NCI-H524 treated with DMSO at 0.1 percent for 48 hours (cell line): ENCODE measurements at places on chromosomes 4 and X.

- no peak for DNase-seq
Measured at GRCh38 chr4:110368409-110368808, 107.5 kb upstream of the ENPEP start.

DNA sequence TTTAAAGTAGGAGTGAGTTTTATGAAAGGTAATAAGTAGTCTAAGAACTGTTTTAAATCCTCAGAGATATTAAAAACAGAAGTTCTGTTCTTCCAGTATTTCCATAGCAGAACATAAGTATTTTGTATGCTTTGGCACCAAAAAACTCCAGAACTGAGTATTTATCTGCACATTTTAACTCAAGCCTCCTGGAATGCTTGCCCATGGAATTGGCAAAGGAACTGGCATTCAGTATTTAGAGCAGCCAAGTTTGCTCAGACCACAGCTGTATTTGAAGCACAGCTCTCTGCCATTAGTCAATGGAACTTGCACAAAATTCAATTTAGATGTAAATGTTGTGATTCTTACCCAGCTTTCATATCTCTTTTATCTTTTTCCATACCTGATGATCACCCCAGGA lies 42.2 kb downstream of the NDNF start:
- DNase-seq: no peak

DNA sequence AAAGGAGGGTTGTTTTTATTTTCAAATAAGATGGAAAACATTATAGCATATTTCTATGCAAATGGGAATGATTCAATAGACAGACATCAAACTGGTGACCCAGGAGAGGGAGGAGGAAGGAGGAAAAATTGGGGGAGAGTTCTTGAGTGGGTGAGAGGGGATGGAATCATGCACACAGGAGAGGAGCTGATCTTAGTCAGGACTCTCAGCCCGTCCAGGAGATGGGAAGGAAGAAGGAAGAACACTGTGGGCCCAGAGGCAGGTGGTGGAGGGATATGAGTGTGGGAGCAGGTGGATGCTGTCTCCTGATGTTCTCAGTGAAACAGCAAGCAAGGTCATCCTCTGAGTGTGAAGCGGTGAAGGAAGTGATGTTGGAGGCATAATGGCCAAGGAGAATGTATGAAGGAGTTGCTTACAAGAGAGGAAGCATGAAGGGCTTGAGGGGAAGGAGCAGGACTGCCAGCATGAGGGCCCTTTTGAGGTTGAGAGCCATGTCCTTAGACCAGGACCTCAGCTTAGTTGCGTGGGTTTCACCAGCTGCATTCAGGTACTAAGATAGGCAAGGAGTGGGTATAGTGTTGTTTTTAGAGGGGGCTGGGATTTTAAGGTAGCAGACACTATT lies 161.7 kb upstream of the NAP1L5 start:
- DNase-seq: no peak

- DNase-seq: peak; percentile 79
Measured at GRCh38 chr4:42654631-42655268, 2.2 kb downstream of the ATP8A1 start.

GRCh38 chr4:187929024-187929423 lies 66.5 kb upstream of the ZFP42 start:
- DNase-seq: peak; percentile 7

DNA sequence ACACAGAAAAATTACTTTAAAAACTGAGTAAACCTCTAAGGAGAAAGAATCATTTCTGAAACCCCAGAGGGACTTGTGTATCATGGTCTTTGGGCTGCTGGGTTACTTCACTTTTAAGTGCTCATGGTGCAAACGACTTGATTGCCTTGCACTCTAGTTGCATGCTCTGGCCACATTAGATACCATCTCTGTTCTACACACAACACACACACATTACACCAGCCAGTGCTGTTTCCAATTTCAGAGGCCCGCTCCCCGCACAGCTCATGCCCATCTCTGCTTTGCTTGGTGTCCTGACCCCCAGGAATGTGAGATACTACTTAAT lies 2.1 kb downstream of the PPP3CA start:
- no peak for DNase-seq

DNA sequence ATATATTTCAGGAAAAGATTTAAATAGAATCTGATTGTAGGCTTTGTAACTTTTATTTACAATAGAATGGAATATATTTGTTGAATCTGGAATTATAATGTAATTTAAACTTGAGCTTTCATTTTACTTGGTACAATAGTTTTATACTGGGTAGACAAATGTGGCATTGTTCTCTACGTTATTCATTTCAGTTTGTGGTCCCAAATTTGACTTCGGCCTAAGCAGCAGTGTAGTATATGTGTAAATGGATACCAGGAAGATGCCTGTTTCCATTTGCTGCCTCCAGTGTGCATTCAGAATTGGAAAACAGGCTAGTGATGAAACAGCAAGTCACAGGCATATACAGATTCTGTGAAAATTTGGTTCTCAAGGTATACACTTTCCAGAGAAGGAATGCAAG lies 77.8 kb downstream of the CLDN22 start:
- no peak for DNase-seq

- peak; percentile 79 for DNase-seq
Measured at GRCh38 chrX:130467936-130468335, 66.1 kb downstream of the RBMX2 start.

DNA sequence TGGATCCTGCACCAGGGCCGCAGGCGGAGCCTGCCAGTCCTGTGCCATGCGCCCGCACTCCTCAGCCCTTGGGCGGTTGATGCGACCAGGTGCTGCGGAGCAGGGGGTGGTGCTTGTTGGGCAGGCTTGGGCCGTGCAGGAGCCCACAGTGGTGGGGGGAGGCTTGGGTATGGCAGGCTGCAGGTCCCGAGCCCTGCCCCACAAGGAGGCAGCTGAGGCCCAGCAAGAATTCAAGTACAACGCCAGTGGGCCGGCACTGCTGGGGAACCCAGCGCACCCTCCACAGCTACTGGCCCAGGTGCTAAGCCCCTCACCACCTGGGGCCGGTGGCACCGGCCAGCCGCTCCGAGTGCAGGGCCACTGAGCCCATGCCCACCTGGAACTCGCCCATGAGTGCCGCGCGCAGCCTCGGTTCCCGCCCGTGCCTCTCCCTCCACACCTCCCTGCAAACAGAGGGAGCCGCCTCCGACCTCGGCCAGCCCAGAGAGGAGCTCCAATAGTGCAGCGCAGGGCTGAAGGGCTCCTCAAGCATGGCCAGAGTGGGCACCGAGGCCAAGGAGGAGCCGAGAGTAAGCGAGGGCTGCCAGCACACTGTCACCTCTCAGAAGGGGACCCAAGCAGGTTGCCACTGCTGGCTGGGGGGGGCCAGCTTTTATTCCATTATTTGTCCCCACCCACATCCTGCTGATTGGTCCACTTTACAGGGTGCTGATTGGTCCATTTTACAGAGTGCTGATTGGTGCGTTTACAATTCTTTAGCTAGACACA lies 339.0 kb upstream of the KLF3 start:
- no peak for DNase-seq

- no peak for DNase-seq
Measured at GRCh38 chrX:1679238-1679637, 64.4 kb downstream of the ASMT start.

DNA sequence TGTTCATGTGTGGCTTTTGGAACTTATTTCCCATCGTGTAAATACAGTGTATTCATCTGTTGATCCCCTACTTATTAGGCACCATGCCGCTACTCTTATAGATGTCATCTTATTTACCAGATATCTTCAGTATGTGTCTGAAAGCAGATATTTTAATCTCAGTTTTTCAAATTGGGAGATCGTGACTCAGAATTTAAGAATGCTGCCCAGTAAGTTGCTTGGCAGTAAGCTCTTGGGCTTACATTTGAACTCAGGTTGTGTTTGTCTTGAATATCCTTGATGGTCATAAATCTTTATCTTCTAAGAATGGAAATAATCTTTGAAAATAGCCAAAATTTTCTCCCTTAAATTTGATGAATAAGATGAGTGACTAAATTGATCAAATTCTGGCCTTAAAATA lies 45.9 kb upstream of the RPA4 start:
- no peak for DNase-seq

DNA sequence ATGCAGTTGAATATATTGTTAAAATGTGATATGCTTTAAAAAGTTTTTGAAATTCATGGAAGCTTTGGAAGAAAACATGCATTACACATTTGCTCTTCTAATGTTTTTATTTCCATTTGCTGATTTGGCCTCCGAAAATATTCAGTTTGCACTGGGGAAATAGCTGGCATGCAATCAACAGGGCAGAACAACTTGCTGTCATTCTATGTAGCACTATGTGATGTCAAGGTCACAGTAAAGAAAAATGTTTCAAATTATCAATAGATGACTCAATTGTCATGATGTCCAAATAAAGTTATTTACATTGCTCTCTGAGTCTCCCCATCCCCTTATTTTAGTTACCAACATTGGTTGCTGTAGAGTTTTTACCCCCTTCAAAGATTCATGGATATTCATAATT lies 119.2 kb downstream of the TLL1 start:
- no peak for DNase-seq

DNA sequence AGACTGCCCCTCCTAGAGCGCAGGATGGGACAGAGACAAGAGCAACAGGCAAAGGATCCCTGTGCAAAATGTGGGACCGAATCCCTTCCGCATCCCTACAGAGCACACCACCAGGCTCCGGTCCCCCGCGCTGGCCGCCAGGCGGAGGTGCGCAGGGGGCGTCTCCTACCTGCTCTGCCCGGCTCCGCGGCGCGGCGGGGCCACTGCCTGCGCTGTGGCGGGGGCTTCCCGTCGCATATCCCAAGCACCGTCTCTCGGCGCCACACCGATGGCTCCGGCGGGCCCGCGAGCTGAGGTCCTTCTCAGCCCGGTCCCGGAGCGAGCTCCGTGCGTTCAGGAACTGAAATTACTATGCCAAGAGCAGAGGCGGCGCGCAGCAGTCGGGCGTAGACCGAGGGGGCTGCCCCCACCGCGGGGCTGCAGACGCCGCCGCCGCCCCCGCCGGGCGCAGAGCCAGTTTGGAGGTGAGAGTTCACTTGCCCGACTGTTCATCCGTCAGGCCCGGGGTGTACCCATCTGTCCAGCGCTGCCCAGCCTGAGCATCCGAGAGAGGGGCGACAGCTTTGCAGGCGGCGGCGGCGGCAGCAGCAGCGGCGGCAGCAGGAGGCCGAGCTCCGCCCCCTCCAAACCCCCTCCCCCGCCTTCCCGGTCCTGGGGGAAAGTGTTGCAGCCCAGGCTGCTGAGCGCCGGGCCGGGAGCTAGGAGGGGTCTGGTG lies at the start of gene GPRIN3:
GPRIN3 (minus strand) TSS at position 355 of the 715 bp plus-strand sequence. CDS start 57,690 bp downstream, outside the sequence.
- DNase-seq: no peak

DNA sequence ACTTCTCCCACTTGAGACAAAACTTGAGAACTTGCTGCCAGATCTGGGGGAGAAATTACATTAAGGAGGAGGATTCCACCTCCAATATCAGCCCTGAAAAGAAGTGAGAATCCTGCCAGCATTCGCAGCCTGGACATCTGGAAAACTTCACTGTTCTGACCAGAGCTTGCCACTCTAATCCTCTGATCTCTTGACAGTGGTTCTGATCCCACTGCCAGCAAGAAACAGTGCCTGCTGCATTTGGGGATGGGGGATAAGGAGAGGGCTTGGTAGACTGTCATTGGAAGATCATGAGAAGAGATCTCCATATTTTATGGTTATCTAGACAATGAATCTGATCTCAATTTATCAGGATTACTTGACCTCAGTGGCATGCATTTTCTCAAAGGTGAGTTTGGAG lies 49.8 kb upstream of the TMEM33 start:
- DNase-seq: no peak

- no peak for DNase-seq
Measured at GRCh38 chr4:160835789-160836188, 1328.0 kb downstream of the FSTL5 start.

DNA sequence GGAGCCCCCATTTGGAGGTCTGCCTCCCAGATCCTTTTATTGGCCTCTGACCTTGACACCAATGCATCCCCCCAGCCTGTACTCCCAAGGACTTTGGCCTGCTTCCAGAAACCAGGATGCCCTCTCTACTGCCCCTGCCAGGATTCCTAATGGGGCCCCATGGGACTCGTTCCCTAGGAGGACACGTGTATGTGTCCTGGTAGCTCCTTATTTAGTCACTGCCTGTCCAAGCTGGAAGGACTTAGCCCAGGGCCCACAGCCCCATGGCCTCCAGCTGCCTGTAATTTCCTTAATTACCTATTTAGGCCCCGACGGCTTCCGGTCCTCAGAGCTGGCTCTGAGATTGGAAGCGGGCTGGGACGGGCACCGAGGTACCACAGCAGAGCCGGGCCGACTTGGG lies 9.4 kb downstream of the ATP2B3 start:
- DNase-seq: no peak

DNA sequence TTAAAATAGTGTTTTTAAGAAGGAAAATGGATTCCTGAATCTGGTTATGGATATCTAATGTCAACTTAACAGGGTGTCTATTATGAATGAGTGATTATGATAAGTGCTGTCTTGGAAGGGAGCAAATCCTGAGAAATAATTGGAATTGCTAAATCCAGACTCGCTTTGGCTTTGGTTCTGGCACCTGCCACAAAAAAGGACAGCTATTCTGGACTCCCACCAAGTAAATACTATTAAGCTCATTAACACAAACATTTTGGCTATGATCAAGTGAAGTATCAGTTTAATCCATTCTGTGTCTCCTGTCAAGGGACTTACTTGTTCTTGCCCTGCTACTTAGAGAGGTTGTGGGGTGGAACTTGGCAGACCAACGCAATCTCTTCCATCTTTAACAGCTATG lies 403.7 kb downstream of the CENPC start:
- peak; percentile 54 for DNase-seq

DNA sequence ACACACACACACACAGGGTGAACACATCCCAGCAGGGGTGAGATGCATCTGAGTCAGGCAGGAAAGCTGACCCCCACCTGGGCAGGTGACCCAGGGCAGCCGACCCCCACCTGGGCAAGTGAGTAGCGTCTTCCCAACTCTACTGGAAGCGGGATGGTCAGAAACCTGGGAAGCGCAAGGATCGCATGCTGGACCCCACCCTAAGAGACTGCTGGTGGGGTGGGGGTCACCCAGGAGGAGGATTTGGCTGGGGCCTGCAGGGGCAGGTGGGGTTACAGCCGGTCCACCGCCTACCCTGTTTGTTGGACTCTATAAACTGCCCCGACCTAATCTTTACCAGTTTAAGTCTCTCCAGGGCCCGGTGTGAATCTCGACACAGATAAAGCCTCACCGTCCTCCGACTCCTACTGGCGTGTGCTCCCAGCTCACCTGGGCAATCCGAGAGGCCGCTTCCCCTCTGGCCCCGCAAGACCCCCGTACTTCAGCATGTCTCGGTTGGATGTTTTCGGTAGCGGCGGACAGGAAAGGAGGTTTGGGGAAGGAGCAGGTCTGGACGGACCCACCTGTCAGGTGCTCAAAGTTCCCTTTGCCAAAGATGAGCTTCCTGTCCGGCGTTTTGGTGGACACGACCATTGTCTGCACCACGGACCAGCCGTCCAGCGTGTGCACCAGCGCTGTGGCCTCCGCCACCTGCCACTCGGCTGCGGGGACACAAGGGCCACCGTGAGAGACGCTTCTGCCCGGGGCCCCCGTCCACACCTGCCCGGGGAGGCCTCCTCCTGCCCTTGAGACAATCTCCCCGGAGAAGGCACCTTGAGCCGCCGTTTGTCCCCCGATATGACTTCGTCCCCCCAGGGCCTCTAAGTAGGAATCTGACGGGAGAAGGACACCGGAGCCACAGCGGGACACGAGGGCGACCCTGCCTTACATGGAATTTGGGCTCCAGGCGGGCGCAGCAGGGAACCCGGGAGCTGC lies 2.0 kb downstream of the GTPBP6 start:
- no peak for DNase-seq
